ENCODE measurements at places on chromosomes 6 and 20.

DNA sequence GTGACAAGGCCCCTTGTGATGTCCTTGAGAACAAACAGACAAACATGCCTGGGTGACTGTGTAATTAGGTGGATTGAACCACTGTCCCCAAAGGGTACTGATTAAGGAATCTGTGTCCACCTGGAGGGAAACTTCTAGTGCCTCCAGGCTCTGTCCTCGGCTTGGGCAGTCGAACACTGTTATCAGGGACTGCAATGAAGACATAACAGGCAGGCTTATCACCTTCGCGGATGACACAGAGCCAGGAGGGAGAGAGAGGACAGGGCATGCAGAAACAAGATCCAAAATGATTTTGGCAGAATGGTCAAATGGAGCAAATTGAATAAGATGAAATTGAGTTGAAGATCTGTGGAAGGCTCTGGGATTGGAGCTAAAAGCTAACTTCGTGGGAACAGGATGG, 60.9 kb upstream of the ZFAND3 start:
- DNase-seq = no peak

DNA sequence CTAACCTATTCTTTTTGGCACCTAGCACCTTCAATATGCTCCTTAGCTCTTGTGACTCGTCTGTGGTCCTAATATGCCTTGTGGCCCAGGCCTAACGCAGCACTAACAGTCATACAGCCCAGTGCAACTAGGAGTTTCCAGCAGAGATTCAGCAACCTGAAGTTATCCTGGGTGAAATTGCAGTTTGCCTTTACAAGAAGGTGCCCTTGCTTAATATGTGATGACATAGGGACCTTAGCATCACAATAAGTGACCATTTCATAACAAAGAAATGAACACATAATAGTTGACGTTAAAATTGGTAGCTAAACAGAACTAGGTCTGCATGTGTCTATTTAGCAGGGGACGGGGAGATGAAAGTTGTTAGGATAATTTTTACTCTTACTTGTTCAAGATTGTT, 10.1 kb downstream of the FIG4 start:
- no peak for DNase-seq

- no peak for DNase-seq
Measured at GRCh38 chr20:50720026-50720425, 11.4 kb upstream of the PARD6B start.

DNA sequence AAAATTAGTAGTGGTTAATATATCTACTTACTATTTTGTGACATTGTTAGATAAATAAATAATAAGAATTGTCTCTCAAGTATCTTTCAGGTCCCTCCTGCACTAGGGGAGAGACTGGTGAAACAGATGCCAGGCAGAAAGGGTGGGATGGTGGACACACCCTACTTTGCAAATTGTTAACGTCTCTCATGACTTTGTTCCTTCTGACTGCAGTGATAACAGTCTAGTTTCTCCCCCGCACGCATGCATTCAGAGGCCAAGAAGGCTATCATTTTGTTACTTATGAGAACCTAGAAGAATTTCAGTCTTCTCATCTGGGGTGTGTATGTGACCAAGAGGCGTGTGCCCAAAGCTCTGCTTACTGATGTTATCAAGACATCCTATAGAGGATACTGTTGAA, 152.3 kb downstream of the EDN1 start:
- DNase-seq = no peak

- no peak for DNase-seq
Measured at GRCh38 chr6:149228311-149228955, 89.1 kb upstream of the TAB2 start.

- no peak for DNase-seq
Measured at GRCh38 chr6:137025786-137026730, 18.7 kb downstream of the IL20RA start.

DNA sequence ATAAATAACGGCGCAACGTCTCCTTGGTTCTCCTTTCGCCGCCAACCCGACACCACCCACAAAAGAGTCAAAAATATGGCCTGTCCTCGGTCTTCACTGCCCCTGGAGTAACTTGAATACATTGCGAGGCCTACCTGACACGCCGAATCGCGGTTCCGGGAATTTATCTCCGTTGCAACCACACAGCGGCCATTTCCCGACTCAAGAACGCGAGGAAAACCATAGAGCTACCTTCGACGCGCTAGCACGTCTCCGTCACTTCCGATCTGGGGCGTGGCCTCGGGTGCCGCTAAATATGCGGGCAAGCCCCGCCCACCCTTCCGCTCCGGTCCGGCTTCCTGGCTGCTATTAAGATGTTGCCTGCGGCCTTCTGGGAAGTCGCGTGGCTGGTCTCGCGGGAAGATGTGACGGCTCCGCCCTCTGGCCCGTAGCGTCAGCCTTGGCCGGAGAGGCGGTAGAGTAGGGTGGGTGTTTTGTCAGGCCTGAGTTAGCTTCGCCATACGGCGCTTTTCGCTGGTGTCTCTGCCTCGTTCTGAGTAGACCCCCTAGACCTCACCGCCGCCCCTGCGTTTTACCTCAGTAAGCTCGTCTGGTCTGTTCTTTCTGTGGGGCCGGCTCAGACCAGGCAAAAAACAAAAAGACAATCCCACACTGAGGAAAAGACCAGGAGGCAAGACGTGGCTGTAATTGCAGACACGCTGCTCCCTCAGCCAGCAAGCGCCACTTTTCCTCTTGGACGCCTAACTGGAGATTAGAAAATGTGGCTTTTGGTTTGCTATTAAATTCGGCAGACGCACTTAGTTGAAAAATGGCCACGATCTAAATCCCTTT, at the start of gene BCLAF1:
Gene BCLAF1, minus strand, starts transcription at position 268 of the 831 bp plus-strand sequence. CDS start 9,980 bp downstream, outside the sequence.
- DNase-seq = peak; percentile 99
